H54 (cell line): ENCODE measurements at places on chromosomes 1 and 21.

DNA sequence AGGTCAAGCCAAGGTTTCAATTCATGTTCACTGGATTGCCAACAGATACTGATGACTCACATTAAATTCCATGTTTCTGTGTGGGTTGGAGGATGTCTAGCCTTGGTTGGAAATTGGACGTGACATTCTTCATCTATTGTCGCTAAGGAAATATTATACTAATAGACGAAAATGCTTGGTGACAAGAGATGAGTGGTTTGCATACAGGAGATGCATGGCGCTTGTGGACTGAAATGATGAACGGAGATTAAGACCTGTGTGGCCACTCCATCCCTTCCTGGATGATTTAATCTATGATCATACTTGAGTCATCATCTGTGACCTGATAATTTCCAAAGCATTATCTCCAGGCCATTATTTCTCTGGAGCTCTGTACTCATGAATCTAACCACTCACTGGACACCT lies 97.0 kb upstream of the CD34 start:
- DNase-seq: no peak

DNA sequence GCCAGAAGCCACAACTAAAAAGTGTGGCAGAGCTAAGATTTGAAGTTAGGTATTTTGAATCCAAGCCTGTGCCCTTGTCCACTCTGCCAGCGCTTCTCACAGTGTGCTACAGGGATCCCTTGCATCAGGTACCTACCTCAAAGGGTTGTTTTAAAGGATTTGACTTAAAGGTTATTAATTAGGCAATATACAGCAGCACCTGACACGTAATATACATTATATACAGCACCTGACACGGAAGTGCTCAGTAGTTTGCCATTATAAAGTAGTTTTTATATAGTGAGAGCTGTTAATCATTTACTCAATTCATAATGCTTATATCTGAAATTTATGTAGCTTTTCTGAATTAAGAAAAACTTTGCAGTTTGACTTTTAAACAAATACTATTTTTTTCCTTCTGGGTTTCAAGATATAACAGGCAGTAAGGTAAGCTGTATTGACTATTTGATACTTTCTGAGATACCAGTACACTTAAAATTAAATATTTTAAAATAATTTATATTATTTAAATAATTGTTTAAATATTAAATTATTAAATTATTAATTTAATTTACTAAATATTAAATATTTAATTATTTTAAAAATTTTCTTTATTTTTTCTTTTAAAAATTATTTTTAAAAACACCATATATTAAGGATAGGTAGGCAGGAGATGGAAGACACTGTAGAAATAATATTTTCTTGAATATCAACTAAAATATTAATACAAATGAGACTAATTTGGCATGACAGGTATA lies 33.3 kb downstream of the TSNAX start:
- no peak for DNase-seq

DNA sequence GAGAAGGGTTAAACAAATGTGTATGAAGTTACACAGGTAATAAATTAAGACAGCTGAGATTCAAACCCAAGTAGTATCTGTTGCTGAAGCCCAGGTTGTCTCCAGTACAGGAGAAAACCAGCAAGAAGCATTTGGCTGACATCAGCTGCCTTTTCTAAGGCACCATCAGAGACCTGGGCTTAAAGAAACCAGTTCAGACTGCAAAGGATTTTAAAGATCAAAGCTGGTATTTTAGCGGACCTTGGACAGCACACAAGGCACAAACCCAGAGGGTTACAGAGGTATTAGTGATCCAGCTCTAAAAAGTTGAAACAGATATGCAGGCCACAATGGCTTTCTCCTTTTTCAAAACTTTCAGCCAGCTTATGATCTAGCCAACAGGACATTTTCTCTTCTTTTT lies 23.4 kb downstream of the BEND5 start:
- DNase-seq: no peak

GRCh38 chr1:157133426-157133825 lies 4.8 kb downstream of the ETV3 start:
- no peak for DNase-seq

- DNase-seq: no peak
Observed at GRCh38 chr1:41784531-41785274, 134.0 kb downstream of the HIVEP3 start.

GRCh38 chr1:55039342-55040082 lies at the start of gene PCSK9:
PCSK9 (plus strand) TSS chr1:55039548; CDS start chr1:55039838, 290 bp downstream.
- DNase-seq: no peak

DNA sequence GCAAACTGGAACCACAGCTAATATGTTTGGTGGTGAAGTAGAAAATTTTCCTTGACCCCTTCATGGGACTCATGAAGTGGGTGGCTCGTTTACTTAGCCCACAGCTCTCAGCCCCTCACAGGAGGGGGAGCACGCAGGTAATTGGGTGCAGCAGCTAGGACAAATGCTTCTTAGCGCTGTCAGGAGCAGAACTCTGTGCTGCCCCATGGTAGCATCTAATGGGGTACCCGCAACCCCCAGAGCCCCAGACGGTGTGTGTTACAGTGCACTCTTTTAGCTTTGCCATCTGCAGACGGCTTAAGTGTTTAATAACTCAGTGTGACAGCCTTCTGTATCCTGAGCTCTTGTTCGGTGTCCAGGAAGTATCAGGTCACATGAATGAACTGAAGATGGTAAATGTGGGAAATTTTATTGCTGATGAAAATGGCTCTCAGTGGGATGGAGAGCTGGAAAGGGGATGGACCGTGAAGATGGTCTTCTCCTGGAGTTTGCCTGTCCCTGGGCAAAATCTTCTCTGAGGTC lies 189.6 kb upstream of the ZRANB2 start:
- no peak for DNase-seq

- no peak for DNase-seq
Observed at GRCh38 chr1:182803846-182804245, 14.3 kb downstream of the NPL start.

GRCh38 chr1:189834813-189835212 lies 642.9 kb downstream of the BRINP3 start:
- DNase-seq: no peak

DNA sequence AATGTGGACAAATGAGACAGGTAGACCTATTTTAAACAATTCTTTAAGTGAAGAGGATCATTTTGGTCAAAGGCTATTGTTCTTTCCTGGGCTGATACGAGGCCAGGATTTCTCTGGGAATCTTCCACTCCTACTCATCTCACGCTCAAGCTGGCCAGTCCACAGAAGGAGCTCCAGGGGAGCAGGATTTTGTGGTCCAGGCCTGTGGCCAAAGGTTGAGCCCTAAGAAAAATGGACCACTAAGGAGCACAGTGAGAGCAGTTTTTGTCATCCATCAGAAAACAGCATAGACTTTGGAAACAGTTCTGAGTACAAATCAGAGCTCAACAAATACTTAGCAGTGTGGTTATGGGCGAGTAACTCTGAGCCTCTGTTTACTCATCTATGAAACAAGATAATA lies 260.2 kb upstream of the RUNX1 start:
- no peak for DNase-seq

DNA sequence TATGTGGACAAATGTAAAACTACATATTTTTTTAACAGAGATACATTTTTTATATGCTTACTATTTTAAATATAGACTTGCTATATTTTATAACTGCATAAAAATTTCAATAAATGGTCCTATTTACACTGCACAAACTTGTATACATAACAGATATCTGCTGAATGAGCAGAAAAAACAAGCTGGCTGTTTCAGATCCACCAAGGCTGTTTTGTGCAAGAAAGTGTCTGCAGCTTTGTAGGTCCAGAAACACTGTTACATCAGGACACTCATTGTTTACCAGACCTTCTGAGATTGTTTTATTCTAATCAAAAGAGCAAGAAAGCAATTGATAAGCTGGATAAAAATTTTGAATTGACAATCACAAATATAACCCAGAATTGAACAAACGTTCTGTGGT lies 99.3 kb downstream of the NCAM2 start:
- DNase-seq: no peak

- DNase-seq: no peak
Observed at GRCh38 chr1:118907466-118907865, 80.7 kb downstream of the TBX15 start.

- DNase-seq: no peak
Observed at GRCh38 chr1:67741736-67742135, 56.7 kb downstream of the GADD45A start.

DNA sequence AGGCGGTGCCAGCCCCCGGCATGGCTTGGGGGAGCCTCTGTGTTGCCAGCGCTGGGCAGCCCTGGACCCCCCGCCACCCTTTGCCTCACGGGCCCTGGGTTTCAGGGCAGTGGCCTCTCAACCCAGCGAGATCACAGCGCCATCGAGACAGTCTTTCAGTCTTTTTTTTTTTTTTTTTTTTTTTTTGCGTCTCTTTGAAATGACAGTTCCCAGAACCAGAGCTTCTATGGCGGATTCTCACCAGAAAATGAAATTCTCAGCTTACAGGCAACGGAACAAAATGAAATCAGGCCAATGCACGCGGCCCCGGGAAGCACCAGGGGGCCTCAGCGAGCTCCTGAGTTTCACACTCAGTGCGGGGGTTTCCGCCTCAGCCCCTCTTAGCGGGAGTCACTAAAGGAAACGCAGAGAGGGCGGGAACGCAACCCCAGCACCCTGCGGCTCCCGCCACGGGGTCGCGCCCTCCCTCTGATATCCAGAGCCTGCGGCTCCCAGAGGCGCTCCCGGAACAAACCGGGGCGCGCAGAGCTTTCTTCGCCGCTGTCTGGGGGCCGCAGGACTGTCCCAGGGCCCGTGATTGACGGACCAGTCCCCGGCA lies 8.0 kb upstream of the COL6A1 start:
- peak; percentile 80 for DNase-seq

- no peak for DNase-seq
Observed at GRCh38 chr1:167095368-167095767, 1.5 kb downstream of the STYXL2 start.

DNA sequence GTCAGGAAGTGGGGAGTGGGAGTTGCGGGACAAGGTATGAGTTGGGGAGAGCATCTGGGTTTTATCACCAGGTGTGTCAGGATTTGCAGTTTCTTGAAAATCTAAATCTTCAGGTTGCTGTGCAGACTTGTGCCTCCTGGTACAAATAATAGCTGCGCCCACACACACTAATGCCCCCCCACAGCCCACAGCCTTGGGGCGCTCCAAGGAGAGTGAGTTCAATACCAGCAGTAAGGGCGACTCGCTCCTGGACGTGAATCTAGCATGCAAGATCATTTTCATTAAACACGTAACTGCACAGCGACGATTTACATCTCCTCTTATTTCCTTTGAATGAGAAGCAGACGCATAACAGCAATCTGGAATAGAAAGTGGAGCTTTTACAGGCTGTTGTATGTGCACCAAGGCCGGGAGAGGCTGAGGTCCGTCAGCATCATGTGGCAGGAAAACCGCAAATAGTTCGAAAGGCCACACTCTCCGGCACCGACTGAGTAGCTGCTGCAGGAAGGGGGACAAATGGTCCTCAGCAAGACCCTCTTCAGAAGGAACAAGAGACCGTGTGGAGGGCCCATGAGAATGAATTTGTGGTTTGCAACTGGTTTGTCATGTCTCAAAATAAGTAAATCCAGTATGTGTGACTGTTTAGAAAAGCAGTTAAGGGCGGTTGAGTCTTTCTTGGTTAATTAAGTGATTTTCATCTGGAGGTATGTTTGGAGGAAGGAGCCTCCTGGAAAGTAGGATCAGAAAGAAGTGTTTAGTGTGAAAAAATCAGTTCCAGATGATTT lies 439.5 kb downstream of the SMYD3 start:
- DNase-seq: no peak

DNA sequence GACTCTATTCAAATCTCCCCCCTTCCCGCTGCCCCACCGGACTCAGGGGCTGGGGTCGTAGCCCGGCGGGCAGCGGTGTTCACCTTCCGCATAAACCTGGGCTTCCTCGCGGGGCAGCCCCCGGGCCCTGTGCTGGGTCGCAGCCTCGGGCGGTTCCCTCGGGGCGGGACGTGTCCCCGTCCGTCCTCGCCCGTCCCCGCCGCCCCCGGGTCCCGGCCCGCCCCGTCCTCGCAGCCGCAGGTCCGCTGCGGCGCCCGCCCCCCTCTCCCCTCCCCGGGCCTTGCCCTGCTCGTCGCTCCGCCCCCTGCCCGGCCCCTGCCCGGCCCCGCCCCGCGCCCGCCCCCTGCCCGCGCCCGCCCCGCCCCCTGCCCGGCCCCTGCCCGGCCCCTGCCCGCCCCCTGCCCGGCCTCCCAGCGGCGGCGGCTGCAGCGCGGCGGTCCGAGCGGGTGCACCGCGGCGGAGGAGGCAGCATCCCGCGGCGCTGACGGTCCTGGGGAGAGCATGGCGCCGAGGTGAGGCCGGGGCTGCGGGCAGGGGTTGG lies at the start of gene COL18A1:
Gene COL18A1, plus strand, starts transcription at position 436 of the 541 bp plus-strand sequence. Its CDS starts 66 bp downstream, at position 502.
- peak; percentile 90 for DNase-seq
